Stimulated activated naive B cell treated with anti-CD40 and anti-IgM and Interleukin-4, amounts not matched to agents 10 μg/mL and 1 μg/mL and 100 μg/mL, for 72 hours (primary cell): ENCODE measurements at places on chromosomes 13 and 19.
A peak's percentile ranks its signal among the peaks of the same experiment; 100 is the strongest.

DNA sequence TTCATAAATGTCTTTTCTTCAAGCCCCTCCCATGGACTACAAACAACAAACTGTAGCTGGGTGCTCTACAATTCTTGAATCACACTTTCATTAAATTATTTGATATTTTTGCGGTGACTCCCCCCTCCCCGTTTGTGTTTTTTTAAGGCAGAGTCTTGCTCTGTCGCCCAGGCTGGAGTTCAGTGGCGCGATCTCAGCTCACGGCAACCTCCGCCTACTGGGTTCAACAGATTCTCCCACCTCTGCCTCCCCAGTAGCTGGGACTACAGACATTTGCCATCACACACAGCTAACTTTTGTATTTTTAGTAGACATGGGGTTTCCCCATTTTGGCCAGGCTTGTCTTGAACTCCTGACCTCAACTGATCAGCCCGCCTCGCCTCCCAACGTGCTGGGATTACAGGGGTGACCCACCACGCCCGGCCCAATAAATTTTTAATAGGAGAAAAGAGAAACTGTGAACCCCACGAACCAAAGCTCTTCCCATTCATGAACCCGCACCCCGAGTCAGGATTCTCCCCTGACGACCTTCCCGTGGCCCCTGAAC, 703 bp downstream of the ZNF506 start:
- peak; percentile 35 for DNase-seq

GRCh38 chr13:20239748-20240147, 7.6 kb upstream of the GJB6 start:
- DNase-seq, result no peak

GRCh38 chr19:49679771-49680413, 2.8 kb downstream of the PRMT1 start:
- no peak for DNase-seq

- no peak for DNase-seq
These were observed 61.8 kb downstream of the IRS2 start for GRCh38 chr13:109724603-109725002.

DNA sequence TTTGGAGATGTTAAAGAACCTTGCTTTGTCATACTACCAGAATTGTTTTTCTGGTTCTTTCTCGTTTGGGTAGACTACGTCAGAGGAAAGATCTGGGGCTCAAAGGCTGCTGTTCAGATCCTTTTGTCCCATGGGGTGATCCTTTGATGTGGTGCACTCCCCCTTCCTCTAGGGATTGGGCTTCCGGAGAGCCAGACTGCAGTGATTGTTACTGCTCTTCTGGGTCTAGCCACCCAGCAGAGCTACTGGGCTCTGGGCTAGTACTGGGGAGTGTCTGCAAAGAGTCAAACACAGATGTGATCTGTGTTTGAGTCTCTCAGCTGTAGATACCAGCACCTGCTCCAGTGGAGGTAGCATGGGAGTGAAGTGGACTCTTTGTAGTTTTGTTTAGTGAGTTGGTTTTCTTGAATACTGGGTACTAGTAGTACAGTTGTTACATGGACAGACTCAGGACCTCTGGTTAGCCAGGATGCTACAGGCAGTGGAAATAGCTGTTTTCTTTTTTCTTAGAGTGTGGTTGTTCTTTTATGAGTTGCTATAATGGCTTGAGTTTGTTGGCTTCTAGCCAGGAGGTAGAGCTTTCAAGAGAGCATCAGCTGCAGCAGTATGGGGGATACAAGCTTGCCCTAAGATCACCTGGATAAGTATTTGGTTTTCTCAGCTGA, 34.4 kb downstream of the DNAJC15 start:
- DNase-seq, result no peak

DNA sequence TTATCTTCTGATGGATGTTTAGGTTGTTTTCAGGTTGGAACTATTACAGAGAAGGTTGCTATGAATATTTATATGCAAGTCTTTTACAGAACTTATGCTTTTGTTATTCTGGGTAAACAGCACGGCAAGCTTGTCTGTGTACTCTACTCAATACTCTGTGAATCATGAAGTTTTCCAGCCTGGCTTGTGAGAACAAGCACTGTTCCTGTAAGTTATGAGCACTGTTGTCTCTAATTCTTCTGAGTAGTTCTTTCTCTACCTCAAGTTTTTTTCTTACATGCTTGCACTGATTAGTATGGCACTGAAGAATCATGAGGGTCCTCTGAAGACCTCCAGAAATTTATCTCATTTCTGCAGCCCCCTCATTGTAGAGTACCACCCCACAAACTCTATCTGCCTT, 496.9 kb downstream of the KCTD12 start:
- DNase-seq, result no peak

- no peak for DNase-seq
These were observed 65.9 kb upstream of the KLF12 start for GRCh38 chr13:74200081-74200480.

GRCh38 chr19:41144403-41144802, 30.2 kb downstream of the CYP2F1 start:
- DNase-seq, result peak; percentile 61

- no peak for DNase-seq
These were observed 7.7 kb downstream of the ZIC5 start for GRCh38 chr13:99963816-99964339.

DNA sequence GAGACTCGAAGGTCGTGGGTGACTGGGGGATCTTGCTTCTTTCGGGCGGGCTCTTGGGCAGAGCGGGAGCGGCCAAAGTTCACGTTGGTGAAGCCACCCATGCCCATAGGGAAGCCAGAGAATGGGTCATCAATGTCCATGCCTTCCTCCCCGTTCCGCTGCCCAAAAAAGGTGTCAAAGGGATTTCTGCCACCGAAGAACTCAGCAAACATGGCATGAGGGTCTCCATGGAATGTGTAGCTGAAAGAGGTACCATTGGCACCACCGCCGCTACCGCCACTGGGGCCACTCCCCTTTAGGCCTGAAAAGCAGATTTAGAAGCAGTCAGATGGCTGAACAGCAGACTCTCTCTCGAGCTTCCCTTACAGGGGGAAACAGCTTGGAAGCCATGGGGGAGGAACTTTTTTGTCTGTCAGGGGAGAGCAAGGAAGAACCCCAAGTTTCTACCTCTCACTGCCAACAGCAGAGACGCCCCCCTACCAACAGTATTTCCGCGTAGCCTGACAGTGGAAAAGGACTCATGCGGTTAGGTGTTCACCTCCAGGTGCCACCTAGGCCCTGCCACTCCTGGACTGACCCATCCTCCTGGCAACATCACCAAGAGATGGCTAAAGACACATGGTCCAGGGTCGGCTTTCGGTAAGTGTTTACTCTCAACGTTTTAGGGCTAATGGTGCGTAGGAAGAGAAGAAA, 1.3 kb downstream of the DNAJB1 start:
- no peak for DNase-seq

- DNase-seq, result no peak
These were observed 18.8 kb downstream of the GAS6 start for GRCh38 chr13:113845055-113845454.

DNA sequence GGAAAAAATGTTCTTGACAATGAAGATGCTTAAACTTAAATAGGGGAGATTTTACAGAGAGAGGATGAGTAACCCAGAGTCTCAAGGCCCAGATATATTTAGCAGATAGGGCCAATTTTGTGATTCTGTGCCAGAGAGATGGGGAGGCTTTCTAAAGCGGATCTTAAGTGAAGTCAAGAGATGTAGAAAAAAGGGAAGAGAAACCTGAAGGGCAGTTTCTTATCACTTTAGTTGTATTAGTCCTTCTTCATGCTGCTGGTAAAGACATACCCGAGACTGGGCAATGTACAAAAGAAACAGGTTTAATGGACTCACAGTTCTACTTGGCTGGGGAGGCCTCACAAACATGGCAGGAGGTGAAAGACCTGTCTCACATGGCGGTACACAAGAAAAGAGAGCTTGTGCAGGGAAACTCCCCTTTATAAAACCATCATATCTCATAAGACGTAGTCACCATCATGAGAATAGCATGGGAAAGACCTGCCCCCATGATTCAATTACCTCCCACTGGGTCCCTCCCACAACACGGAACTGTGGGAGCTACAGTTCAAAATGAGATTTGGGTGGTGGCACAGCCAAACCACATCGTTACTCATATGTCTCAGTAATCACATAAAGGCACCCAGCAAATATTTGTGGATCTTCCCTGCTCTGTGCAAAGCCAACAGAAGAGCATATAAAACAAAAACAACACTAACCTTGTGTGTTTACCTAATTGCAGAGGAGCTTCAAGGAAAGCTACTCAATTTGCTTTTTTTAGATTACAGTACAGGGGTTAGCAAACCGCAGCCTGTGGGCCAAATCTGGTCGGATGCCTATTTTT, 102.6 kb upstream of the MYCBP2 start:
- DNase-seq, result peak; percentile 77

- DNase-seq, result no peak
These were observed 534.4 kb downstream of the IRS2 start for GRCh38 chr13:109251956-109252355.
